ENCODE measurements at places on chromosomes 1 and 21. TPM values are rescaled to one million over a fixed set of nuclear protein-coding genes. Genes with fewer than 3 reads are reported as not detected.

GRCh38 chr1:194366705-194367104 is 1180.3 kb upstream of the B3GALT2 start:
- no peak for DNase-seq

Gene LCE3D
- polyA plus RNA-seq = not detected

GRCh38 chr1:210541680-210542358 is 213.1 kb downstream of the HHAT start:
- DNase-seq = no peak

DNA sequence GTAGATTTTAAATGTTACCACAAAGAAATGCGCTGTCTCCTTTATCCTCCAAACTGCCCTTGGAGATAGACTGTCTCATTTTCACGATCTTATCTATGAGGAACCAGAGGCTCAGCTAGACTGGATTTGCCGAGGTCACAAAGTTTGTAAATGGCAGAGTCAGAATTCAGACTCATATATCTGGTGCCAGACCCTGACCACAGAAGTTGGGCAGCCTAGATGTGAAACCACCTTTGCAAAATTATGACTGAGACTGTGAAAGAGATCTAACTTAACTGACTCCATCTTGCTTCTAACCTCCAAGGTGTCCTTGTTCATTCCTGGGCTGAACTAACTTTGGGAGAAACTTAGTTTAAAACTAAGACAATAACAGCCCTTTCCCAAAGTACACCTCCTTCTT is 14.1 kb downstream of the CNR2 start:
- DNase-seq = no peak

Gene BSND
- polyA plus RNA-seq = not detected

GRCh38 chr1:18874600-18874999 is 15.1 kb upstream of the TAS1R2 start:
- DNase-seq = no peak

DNA sequence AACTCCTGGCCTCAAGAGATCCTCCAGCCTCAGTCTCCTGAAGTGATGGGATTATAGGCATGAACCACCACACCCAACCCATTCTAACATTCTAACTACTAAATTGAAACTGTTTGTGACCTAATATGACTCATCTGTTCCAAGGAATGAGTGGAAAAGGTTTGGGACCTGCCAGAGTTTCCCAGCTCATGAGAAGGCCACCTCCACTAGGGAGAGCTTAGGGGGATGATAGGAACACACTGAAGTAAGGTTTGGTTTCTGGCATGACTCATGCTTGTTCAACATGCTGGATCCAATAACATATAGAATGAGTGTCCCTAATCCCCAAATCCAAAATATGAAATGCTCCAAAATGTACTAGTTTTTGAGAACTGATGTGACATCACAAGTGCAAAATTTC is 18.9 kb upstream of the SCAF4 start:
- DNase-seq = no peak

GRCh38 chr1:151479462-151479861 is 20.2 kb upstream of the POGZ start:
- no peak for DNase-seq

GRCh38 chr1:53892911-53893310 is 1.1 kb upstream of the DIO1 start:
- DNase-seq = no peak

- DNase-seq = no peak
Observed at GRCh38 chr21:35457097-35457804, 408.1 kb upstream of the RUNX1 start.

- no peak for DNase-seq
Observed at GRCh38 chr21:28904961-28905435, 87.7 kb downstream of the LTN1 start.

Gene NTMT2
- not detected for polyA plus RNA-seq

- DNase-seq = no peak
Observed at GRCh38 chr1:224513383-224513782, 78.8 kb upstream of the WDR26 start.

DNA sequence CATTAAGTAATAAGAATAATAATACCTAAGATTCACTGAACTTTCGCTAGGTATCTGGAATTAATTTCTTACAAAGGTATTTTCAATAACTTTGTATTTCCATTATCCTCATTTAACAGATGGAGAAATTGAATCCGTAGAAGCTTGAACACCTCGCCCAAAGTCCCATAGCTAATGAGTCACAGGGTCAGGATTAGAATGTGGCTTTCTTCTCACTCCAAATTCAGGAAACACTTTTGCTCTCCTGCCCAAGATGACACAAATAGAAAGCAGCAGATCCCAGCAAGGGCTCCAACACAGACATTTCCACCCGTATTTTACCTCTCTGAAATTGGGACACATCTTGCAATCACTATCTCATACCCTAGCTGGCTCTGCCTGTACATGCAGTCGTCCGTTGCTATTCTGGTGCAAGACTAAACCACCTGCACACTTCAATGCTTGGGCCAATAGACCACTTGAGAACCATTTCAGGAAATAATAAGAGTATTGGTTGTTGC is 125.9 kb upstream of the GREM2 start:
- DNase-seq = no peak

Gene TMEM234
- 23.0 TPM for polyA plus RNA-seq

DNA sequence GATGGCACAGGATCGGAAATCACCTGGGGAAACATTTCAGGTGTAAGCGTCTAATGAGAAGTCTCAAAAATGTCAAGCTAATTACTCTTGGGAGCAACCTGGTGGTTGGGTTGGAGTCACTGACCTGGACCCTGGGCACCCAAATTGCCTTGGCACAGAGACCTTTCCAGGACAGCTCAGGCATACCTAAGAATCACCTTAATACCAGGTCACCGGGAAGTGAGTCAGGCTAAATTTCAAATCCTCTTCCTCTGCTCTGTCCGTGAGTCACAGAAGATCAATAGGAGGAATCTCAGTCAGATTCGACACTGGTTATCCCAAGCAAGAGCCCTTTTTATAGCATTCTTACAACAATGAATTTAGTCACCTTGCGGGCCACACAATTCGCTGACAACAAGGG is 179.6 kb upstream of the CAMK1G start:
- no peak for DNase-seq

DNA sequence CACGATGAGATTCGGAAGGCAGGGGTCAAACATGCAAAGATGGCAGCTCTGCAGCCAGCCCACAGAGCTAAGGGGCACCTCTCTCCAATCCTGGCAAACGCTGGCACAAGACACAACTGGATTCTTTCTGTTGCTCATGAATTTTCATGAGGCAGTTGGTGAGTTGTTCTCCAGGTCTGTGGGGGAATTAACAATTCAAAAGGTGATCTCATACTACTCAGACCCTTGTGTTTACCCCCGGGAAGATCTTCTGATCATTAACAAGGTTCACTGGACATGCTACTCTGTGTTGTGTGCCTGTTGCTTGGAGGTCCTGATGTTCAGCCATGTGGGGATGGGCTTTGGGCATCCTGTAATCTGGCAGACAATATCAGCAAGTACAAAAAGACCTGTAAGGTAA is 128.9 kb downstream of the HHAT start:
- no peak for DNase-seq

GRCh38 chr21:16421007-16421406 is 691.2 kb downstream of the USP25 start:
- no peak for DNase-seq

- no peak for DNase-seq
Observed at GRCh38 chr1:240712014-240712731, 100.2 kb upstream of the GREM2 start.

DNA sequence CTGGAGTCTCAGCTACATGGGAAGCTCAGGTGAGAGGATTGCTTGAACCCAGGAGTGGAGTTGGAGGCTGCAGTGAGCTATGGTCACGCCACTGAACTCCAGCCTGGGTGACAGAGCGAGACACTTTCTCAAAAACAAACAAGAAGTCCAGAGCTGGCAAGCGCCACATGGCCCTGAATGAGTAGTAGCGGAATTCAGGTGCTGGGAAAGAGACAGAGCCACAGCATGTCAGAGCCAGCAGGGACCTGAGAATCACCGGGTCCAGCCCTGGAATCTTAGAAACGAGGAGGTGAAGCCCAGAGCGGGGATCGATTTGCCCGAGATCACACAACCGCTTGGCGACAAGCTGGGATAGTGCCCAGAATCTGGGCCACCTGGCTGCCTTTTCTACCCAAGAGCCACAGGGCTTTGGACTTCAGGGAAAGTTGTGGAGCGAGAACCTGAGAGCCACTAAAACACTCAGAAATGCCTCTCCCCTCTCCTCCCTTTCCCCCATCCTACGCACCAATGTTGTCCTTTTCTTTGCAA is 9.8 kb downstream of the ARL8A start:
- no peak for DNase-seq

Gene TIE1
- 99.7 TPM for polyA plus RNA-seq

DNA sequence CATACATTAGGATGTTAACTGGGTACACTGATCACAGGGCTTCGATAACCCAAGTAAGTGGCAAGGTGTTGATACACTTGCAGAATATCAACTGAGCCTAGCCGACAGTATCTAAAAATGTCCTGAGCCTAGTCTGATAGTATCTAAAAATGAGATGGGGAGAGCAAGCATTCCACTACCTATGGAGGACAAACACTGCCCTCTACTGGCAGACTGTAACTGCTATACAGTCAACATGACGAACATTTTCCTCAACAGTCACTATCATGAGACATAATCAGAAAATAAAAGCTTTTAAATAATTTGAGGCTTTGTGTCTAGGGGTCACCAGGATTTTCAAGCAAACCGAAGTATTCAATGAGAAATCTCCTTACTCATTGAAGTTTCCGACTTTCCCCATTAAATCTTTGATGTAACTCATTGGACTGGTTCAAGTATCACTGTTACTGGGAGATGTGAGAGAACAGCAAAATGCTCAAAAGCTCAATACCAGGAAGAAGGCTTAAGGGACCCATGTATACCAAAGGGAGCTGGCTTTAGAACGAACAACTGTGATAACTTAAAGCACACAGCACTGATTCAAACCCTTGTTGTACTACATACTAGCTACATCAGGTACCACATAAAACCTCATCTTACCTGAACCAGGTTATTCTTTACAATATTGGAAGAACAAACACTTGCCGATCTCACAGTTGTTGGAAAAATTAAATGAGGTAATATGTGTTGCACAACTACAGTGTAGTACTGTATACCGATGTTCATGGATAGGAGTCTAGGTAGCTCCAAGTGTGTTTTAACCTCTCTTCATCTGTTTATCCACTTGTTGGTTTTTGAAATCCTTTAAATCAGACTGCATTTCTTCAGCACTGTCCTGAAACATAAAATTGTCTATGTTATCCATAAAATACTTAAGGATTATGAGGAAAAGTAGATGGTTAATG is 31.1 kb upstream of the SLC45A3 start:
- DNase-seq = peak; percentile 61

GRCh38 chr1:47875831-47876586 is 121.2 kb downstream of the TRABD2B start:
- DNase-seq = peak; percentile 70

Gene MRPS21
- 65.2 TPM for polyA plus RNA-seq

Gene FCGR3B
- 0.72 TPM for polyA plus RNA-seq

Gene CLDN19
- polyA plus RNA-seq = 25.6 TPM

Gene ZBTB8A
- 9.2 TPM for polyA plus RNA-seq

DNA sequence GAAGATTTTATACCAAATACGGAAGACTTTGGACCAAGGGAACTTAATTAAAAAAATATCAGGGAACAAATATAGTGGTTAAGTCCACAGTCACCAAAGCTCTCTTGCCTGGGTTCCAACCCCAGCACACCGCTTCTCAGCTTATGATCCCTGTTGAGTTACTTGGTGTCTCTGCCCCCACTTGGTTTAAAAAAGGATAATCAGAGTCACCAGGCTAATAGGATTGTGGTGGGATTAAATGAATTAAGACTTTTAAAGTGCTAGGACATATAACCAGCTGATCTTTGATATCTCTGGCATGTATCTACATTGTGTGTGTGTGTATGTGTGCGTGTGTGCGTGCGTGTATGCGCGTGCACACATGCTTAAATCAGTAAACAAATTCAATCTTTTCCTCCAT is 474.7 kb upstream of the DAB1 start:
- DNase-seq = no peak

Gene GPR37L1
- 0.12 TPM for polyA plus RNA-seq

DNA sequence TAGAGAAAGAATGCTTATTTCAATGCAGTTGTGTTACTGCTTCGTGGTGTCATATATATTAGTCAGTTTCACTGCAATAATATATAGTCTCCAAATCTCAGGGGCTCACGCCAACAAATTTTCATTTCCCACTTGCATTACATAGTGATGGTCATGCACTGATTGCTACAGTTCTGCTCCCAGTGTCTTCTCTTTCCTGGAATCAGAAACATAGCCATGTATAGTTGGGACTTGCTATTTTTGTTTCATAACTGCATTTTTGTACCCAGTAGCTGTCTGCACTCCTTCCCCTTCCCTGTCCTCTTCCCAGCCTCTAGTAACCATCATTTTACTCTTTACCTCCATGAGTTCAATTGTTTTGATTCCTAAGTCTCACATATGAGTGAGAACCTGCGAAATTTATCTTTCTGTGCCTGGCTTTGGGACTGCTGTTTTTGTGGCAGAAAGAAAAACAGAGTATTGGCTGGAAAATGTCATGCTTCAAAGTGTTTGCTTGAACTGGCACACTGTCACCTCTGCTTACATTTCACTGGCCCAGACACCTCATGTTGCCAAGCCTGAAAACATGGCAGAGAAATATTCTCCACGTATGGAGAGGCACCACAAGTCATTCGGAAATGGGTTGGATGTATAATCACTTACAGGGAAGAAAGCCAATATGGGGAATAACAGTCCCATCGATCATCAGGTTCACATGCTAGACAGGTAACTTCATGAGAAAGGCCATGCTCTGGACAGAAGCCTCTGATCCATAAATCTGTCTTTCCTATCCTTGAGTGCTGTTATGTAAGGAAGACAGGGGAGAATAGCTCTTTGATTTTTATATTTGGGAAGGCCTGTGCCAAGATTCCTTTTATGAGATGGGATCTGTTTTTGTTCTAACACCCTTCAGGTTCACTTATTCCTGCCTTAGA is 60.4 kb upstream of the BACH1 start:
- no peak for DNase-seq

DNA sequence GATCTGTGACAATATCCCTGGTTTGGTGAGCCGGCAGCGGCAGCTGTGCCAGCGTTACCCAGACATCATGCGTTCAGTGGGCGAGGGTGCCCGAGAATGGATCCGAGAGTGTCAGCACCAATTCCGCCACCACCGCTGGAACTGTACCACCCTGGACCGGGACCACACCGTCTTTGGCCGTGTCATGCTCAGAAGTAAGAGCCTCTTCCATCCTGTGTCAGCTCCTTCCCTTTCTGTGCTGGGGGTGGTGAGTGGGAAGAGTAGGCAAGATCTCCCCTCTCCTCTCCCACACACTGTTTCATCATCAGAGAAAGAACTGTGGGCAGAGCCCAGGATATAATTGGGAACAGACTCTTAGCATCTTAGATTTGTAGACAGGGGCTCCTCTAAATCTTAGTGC is 6.1 kb downstream of the WNT2B start:
- DNase-seq = no peak

Gene ZMYND12
- polyA plus RNA-seq = 3.1 TPM

- no peak for DNase-seq
Observed at GRCh38 chr1:219566951-219567947, 45.7 kb downstream of the ZC3H11B start.

Gene ARHGAP29
- polyA plus RNA-seq = 59.0 TPM
